ENCODE measurements at places on chromosomes 2 and 18. TPM values are rescaled to one million over a fixed set of nuclear protein-coding genes. Genes with fewer than 3 reads are reported as not detected.

The NYAP2 gene
- total RNA-seq: not detected

The CHN1 gene
- total RNA-seq: 24.3 TPM

The IL1R2 gene
- total RNA-seq: not detected

The WIPF1 gene
- total RNA-seq: 28.5 TPM

The FEZ2 gene
- 37.3 TPM for total RNA-seq

DNA sequence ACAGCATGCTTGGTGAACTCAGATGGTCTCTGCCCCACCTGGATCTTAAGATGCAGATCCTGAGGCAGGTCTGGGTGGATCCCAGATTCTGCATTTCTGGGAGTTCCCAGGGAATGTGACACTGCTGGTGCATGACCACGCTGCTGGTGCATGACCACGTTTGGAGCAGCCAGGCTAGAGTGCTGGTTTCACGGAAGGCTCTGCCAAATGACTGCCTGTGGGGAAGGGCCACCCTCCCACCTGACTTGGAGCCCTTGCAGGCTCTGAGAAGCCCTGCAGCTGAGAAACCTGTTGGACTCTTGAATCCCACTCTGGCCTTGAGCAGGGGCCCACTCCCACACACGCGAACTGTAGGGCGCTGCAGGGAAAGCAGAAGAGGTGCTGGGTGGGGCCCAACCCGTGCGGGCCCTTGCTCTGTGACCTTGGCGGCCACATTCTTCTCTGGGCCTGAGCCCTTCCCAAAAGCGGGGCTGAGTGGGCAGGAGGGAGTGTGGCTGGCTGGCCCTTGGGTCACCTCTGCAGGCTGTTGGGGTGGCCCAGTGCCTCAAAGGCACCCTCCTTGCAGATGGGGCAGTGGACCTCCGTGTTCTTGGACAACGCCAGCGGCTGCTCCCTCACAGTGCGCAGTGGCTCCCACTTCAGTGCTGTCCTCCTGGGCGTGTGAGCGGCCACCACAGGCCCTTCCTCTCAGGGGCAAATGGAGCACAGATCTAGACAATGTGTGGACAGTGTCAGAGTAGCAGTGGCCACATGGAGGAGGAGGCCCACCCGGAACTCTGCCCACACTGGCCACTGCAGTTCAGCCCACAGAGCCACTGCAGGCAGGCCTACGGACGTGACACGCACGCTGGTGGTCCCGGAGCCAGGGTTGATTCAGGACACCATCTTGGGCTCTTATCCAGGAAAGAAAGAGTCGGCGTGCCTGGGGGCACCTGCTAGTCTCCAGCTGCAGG, 7.9 kb downstream of the ERFE start:
- no peak overlapping the region for H3K27ac ChIP-seq
- DNase-seq: peak; percentile 43
- H3K36me3 ChIP-seq: peaks cover 33% of the 10 kb centered on the region
- H3K4me3 ChIP-seq: no peak overlapping the region
- H3K4me1 ChIP-seq: no peaks in the 10 kb centered on the region
- peaks cover 42% of the 10 kb centered on the region for H3K27me3 ChIP-seq

DNA sequence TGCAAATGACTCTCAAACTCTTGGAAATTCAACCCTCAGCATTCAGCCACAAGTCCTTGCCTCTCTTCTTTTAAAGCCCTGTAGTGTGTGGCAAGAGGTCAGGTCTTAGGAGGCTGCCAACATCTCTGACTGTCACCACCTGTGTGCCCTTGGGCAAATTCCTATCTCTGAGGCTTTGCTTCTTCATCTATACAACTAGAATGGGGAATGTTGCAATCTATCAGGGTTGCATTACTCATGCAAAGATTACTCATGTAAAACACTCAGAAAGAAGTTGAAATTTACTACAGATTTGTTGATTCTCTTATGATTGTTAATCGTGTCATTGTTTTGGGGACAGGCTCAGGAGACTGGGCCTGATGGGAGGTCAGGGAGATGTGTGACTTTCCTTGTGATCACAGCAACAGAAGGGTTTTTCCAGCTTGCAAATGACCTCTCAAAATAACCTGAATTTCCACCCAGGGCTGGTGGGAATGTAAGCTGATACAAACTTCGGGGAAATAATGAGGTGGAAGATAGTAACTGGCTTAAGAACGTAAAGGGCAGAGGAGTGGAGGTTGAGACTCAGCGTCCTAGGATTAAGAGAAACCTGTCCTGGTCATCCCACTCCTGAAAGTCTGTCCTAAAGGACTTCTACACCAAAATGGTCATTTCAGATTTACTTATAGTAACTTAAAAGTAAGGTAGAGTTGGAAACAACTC, 32.1 kb upstream of the SIGLEC15 start:
- no peaks in the 10 kb centered on the region for H3K4me1 ChIP-seq
- no peak overlapping the region for H3K27ac ChIP-seq
- H3K36me3 ChIP-seq: no peaks in the 10 kb centered on the region
- DNase-seq: no peak
- no peaks in the 10 kb centered on the region for H3K27me3 ChIP-seq

GRCh38 chr2:47401789-47402554, 984 bp upstream of the MSH2 start:
- peaks cover 3% of the 10 kb centered on the region for H3K4me1 ChIP-seq
- peak; percentile 74 for DNase-seq
- H3K36me3 ChIP-seq: peaks cover 25% of the 10 kb centered on the region
- H3K27ac ChIP-seq: no peak overlapping the region

- no peak overlapping the region for H3K4me3 ChIP-seq
- DNase-seq: peak; percentile 53
- H3K4me1 ChIP-seq: peaks cover 5% of the 10 kb centered on the region
- no peak overlapping the region for H3K27ac ChIP-seq
- no peaks in the 10 kb centered on the region for H3K36me3 ChIP-seq
- H3K27me3 ChIP-seq: no peaks in the 10 kb centered on the region
These were observed 630.5 kb upstream of the FANCL start for GRCh38 chr2:58871469-58872142.

DNA sequence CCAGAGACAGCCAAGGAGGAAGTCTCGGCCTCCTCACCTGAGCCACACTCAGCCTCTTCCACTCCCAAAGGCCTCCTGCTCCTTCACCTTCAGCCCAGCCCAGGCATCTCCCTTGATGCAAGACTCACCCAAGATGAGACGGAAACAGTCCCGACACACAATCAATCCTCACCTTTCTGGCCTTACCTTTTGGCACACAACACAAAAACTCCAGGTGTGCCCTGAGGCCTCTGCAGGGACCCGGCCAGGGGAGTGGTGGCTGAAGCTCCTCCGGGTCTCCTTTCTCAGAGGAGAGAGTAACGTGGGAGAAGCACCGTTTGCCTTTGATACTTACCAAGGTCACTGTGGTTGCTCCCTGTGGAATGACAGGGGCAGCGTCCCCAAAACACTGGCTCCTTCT, 23.8 kb upstream of the EFHD1 start:
- H3K4me1 ChIP-seq: no peaks in the 10 kb centered on the region
- H3K36me3 ChIP-seq: no peaks in the 10 kb centered on the region
- no peak overlapping the region for H3K27ac ChIP-seq
- H3K4me3 ChIP-seq: no peak overlapping the region

DNA sequence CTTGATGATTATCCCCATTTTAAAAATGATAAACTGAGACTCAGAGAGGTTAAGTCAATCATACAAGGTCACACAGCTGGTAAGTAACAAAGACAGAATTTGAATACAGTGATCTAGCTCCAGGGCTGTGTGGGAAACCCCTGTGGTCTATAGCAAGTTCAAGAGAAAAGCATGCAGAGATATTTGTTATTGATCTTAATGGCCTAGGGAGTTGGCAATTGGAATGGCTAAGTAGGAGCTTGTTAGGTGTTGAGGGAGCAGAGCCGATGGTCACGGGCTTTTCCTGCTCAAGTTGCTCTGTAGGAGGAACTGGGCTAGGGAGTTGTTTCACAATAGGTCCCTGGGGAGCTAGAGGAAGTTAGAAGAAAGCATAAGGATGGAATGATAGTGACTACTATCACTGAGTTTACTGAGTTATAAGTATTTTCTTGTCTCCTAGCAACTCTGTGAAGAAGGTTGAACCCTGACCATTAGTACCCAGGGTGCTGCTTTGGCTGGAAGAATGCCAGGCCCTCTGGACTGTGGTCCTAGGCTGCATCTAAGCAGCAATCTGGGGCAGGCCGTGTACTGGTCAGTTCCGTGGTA, 30.0 kb downstream of the RNF125 start:
- H3K27ac ChIP-seq: no peak overlapping the region
- peaks cover 87% of the 10 kb centered on the region for H3K36me3 ChIP-seq
- H3K4me1 ChIP-seq: no peaks in the 10 kb centered on the region
- no peak overlapping the region for H3K4me3 ChIP-seq
- no peaks in the 10 kb centered on the region for H3K27me3 ChIP-seq

DNA sequence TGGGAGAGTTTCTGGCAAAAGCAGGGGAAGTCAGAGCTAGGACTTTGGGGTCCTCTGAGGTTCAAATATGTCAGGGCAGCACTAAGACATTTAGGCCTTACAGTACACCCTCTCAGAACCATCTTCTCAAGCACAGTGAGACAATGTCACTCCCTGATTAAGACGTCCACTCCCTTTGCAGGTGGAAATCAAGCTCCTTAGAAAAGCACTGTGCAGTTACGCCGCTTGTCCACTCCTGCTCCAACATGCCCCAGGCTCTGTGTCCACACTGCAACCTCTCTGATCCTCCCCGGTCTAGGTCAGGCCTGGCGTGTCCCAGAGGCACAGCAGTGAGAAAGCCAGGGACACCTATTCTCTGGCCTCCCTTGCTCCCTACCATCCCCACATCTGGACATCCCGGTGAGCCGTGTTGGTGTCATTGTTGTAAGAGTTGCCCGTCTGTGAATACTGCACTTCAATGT, 528.6 kb upstream of the ID2 start:
- no peak overlapping the region for H3K4me3 ChIP-seq
- H3K4me1 ChIP-seq: no peaks in the 10 kb centered on the region
- H3K27me3 ChIP-seq: no peaks in the 10 kb centered on the region
- H3K27ac ChIP-seq: no peak overlapping the region

DNA sequence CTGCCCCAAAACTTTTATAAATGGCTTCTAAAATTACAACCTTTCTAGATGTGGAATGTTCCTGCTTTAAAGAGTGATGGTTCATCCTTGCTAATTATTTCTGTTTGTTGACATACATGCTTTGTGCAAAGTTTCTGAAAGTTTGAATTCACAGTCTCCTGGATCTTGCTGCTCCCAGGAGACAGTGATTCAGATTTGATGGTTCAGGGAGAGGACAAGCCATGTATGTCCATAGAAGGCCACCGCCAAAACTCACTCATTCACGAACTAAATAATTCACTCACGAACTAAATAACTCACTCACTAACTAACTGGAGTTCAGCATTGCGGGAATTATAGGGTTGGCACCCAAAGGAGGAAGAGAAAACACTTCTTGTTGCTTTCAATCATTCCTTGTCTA, 416.5 kb upstream of the ZEB2 start:
- no peaks in the 10 kb centered on the region for H3K36me3 ChIP-seq
- no peak overlapping the region for H3K27ac ChIP-seq
- no peak overlapping the region for H3K4me3 ChIP-seq
- DNase-seq: no peak

GRCh38 chr2:239751679-239752355, 273.3 kb downstream of the NDUFA10 start:
- no peak overlapping the region for H3K27ac ChIP-seq
- H3K27me3 ChIP-seq: no peaks in the 10 kb centered on the region
- no peak for DNase-seq
- H3K36me3 ChIP-seq: no peaks in the 10 kb centered on the region

DNA sequence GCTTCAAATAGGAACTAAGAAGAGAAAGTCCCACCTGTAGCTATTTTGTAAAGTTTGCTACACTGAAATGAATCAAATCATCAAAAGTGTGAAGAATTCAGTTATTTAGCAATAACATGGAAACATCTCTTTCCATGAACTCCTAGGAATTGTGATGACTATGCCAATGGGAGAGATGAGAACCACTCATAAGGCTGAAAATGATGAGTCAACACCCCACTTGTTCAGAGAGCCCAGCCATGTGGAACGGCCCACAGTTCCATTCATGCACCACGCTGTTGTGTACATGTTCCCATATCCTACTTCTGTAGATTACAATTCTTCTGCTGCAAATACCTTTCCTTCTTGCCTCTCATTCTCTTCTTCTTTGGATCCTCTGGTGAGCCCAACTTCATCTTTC, 645.5 kb upstream of the ID2 start:
- H3K27me3 ChIP-seq: no peaks in the 10 kb centered on the region
- H3K27ac ChIP-seq: no peak overlapping the region
- H3K36me3 ChIP-seq: no peaks in the 10 kb centered on the region
- DNase-seq: no peak
- no peaks in the 10 kb centered on the region for H3K4me1 ChIP-seq
